Activated naive CD4-positive, alpha-beta T cell treated with anti-CD3 and anti-CD28 coated beads for 36 hours (primary cell): ENCODE measurements at places on chromosomes 2 and 18. TPM values are rescaled to one million over a fixed set of nuclear protein-coding genes. Genes with fewer than 3 reads are reported as not detected.

- H3K4me3 ChIP-seq = no peak overlapping the region
- H3K27me3 ChIP-seq = peaks cover 5% of the 10 kb centered on the region
- H3K4me1 ChIP-seq = peaks cover 2% of the 10 kb centered on the region
- no peak overlapping the region for H3K27ac ChIP-seq
- no peaks in the 10 kb centered on the region for H3K36me3 ChIP-seq
Measured at GRCh38 chr2:121999264-121999663, 243.8 kb downstream of the TSN start.

- DNase-seq = no peak
- H3K27ac ChIP-seq = no peak overlapping the region
- no peak overlapping the region for H3K4me3 ChIP-seq
- no peaks in the 10 kb centered on the region for H3K36me3 ChIP-seq
- no peaks in the 10 kb centered on the region for H3K4me1 ChIP-seq
- no peaks in the 10 kb centered on the region for H3K27me3 ChIP-seq
Measured at GRCh38 chr18:26464128-26465011, 84.0 kb downstream of the KCTD1 start.

Gene CAPN14
- total RNA-seq = 1.1 TPM

Gene ALKAL2
- not detected for total RNA-seq

Gene RAB17
- not detected for total RNA-seq
